AG10803 (cell line): ENCODE measurements at places on chromosomes 1 and 21.

- no peak for DNase-seq
Measured at GRCh38 chr21:42527489-42528158, 14.0 kb downstream of the SLC37A1 start.

- peak; percentile 3 for DNase-seq
Measured at GRCh38 chr1:176110203-176110602, 96.9 kb downstream of the COP1 start.

DNA sequence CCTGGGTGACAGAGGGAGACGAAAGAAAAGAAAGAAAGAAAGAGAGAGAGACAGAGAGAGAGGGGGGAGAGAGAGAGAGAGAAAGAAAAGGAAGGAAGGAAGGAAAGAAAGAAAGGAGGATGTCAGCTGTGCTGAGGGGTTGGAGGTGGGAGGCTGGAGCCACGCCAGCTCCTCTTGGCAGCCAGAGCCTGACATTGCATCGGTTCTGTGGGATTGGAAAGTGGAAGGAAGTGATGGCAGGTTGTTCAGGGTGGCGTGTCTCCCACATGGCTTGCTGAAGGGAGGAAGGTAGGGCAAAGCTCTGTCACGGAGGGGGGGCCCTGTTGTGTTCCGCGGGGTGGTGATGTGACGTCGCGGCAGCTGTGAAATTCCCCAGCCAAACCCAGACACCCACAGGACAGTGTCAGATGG is 30.7 kb downstream of the EIF2D start:
- DNase-seq, result no peak

- DNase-seq, result no peak
Measured at GRCh38 chr1:98796049-98796448, 134.5 kb downstream of the SNX7 start.

- peak; percentile 84 for DNase-seq
Measured at GRCh38 chr1:212030936-212031528, 4.3 kb downstream of the INTS7 start.

- DNase-seq, result peak; percentile 78
Measured at GRCh38 chr1:152185544-152186391, 26.7 kb upstream of the RPTN start.

GRCh38 chr1:34263406-34263805 is 86.7 kb downstream of the C1orf94 start:
- peak; percentile 57 for DNase-seq

DNA sequence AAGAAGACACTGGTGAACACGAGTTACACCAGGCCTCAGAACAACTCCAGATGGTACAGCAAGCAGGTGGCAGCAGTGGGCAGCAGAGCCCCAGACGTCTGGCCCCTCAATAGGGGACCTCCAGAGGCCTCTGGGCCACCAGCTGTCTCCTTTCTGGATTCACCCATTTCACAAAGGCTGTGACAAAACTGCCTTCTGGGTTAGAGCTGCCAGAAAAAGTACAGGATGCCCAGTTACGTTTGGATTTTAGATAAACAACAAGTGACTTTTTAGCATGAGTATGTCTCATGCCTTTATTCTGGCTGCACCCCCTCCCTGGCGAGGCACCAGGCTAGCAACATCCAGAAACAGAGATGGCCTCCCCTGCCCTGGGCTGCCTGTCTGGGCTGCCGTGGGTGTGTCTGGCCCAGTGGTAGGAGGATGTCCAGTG is 30.1 kb downstream of the ITPKB start:
- DNase-seq, result no peak

DNA sequence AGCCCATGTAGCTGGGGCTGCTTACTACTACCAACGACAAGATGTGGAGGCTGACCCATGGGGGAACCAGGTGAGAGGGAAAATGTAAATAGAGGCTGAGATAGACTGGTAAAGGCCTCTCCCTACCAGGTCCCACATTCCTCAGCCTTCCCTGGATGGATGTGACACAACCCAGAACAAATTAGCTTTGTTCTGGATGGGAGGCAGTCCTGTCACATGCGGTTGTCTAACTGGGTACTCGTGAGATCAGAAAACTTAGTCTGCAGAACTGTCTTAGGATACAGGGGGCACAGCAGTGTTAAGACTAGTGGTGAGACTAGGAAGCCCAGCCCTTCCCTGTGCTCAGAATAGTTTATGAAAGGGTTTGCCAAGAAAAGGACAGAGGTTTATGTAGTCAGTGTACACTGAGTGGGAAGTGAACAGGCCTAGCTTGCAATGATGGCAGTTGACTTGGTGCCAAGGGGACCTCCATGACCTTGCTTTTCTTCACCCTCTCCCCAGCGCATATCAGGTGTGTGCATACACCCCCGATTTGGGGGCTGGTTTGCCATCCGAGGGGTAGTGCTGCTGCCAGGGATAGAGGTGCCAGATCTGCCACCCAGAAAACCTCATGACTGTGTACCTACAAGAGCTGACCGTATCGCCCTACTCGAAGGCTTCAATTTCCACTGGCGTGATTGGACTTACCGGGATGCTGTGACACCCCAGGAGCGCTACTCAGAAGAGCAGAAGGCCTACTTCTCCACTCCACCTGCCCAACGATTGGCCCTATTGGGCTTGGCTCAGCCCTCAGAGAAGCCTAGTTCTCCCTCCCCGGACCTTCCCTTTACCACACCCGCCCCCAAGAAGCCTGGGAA is 8.4 kb downstream of the MMACHC start:
- DNase-seq, result no peak

GRCh38 chr1:229689904-229690303 is 63.9 kb downstream of the URB2 start:
- no peak for DNase-seq

GRCh38 chr1:228350831-228351781 is 55.5 kb downstream of the TRIM11 start:
- no peak for DNase-seq

GRCh38 chr1:230425252-230426091 is 660 bp downstream of the PGBD5 start:
- DNase-seq, result peak; percentile 2

DNA sequence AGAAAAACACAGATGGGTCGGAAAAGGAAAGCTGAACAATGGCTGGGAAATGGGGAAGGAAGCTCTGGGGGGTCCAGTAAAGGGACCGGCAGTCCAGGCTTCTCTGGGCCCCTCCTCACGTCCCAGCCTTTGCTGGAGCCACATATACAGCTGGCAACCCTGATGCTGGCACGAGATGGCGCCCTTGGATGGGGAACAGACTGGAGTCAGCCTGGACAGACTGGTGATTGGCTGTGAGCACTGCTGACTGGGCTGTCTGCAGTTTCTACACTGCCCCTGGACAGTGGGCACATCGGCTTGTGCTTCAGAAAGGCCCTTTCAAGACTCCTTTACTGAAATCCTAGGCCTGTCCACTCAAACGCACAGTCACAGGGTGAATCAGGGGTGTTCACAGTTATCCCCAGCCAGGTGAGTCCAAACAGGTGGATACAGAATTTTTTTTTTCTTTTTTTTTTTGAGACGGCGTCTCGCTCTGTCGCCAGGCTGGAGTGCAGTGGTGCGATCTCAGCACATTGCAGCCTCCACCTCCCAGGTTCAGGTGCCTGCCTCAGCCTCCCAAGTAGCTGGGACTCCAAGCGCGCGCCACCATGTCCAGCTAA is 31.1 kb upstream of the ZBTB40 start:
- peak; percentile 74 for DNase-seq

DNA sequence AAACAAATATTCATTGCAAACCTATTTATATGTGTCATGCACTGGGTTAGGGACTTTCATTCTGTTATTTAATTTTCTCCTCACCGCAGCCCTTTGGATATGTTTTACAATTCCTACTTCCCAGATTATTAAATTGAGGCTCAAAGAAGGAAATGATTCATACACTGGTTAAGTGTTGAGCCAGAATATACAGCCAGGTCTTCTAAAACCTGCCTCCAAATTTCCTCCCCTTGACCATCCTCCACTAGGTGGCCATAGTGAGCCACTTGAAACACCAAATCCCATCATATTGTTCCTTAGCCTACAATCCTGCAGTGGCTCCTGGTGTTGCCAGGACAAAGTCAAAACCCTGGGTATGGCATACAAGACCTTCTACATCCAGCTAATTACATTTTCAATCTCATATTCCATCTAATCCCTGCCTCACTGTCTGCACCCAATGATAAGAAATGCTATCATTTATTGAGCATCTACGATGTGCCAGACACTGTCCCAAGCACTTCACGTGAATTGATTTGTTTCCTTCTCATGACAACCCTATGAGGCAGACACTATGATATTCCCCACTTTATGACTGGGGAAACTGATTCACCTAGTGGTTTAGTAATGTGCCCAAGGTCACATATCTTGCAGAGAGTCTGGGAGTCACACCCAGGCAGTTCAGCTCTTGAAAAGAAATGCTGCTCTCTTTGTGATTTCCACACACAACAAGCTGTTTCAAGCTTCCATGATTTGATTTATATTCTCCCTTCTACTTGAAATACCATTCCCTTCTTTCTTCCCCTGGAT is 23.6 kb upstream of the KIRREL1 start:
- peak; percentile 82 for DNase-seq
